Fibroblast of skin of back (primary cell): ENCODE measurements at places on chromosomes 3 and 15.
A peak's percentile ranks its signal among the peaks of the same experiment; 100 is the strongest.

DNA sequence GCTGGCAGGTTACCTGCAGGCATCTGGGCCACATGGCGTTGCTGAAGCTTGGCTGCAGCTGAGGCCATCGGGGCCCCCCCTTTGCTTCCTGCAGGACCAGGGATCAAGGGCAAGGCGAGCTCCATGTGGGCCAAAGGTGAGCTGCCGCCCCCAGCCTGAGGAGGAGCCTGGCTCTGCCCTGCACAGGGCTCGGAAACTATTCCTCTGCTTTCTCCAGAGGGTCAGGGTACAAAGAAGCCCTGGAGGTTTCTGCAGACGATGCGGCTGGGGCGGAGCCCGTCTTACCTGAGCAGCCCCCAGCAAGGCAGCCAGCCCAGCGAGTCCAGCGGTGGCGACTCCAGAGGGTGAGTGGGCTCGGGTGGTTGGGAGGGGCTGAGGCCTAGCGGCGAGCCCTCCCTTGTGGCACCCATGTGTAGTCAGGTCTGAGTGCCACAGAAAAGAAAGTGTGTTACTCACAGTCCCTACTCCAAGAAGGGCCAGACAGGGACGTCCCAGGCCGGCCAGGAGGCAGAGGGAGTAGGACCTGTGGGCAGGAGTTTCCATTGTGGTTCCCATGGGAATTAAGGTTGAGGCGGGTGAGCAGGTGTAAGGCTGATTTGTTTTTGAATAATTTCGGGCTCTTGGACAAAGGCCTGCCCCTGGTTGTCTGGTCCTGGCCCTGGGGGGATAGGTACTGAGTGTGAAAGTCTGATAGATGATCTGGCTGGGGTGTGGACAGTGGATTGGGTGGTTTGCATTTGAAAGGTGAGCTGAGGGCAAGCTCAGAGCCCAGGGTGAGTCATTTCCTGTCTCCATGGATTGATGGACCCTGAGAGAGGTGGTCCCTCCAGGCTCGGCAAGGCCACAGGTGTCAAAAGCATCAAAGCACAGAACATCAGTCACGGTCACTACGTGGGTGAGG, 25.4 kb downstream of the CFAP100 start:
- DNase-seq: no peak

- no peak for DNase-seq
Observed at GRCh38 chr15:39623529-39623931, 42.7 kb downstream of the THBS1 start.

DNA sequence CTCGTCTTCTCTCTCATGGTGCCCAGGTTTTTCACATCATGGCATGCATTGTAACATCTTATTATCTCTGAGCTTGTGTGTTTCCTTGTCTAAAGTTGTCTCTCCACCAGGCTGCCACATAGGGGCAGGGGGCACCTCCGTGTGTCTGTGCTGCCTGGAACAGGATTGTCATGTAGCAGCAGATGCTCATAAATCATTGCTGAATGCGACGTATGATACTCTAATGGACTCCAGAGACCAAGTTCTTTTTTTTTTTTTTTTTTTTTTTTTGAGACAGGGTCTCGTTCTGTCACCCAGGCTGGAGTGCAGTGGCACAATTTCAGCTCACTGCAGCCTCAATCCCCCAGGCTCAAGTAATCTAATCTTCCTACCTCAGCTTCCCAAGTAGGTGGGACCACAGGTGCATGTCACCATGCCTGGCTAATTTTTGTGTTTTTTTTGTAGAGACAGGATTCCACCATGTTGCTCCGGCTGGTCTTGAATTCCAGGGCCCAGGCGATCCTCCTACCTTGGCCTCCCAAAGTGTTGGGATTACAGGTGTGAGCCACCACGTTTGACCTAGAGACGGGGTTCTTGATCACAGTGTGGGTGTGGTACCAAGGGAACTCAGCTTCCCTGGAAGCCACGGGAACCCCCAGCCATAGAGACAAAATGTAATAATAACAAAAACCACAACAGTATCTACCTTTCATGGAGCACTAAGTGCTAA, 4.7 kb upstream of the DNASE1L3 start:
- no peak for DNase-seq

- DNase-seq: no peak
Observed at GRCh38 chr15:66614951-66615760, 49.4 kb upstream of the LCTL start.

GRCh38 chr3:101065962-101066361, 72.7 kb upstream of the ABI3BP start:
- DNase-seq: peak; percentile 95

DNA sequence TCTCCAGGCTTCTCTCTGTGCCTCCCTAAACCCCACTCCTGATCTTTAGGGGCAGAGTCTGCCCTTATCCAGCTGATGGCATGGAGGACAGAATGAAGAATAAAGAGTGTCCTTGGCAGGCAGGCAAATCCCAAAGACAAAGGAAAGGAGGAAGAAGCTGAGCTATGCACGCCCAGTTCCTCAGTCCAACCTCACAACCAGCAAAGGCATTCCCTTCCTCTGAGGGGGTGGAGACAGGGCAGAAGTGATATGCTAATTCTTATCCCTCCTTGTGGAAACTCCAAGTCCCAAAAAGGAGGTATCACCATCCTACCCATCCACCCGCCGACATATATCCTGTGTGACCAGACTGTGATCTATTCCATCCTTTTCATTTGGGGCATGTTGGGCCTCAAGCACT, 10.5 kb upstream of the CCDC54 start:
- peak; percentile 43 for DNase-seq

GRCh38 chr3:804211-804610, 288.6 kb upstream of the CNTN6 start:
- DNase-seq: no peak
